Amygdala (tissue), 56 donors: ENCODE measurements at places on chromosomes 4 and X.

DNA sequence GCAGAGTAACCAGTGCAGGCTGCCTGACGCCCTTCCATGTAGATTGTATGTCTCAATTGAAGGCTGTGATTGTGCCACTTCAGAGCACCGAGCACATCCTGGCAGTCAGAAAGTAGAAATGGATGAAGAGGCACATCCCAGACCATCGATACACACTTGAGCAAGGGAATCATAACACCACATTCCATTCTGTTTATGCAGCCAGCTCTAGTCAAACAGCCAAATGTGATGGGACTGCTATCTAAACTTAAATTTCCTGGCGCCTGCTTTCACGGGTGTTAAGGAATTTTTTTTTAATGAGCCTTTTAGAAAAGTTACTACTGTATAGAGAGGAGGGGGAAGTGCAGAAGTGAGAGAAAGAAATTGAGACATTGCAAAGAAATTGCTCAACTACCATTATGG is 84.4 kb downstream of the PPARGC1A start:
- DNase-seq, result no peak

GRCh38 chr4:69322055-69322454 is 41.8 kb downstream of the UGT2B28 start:
- DNase-seq, result no peak

DNA sequence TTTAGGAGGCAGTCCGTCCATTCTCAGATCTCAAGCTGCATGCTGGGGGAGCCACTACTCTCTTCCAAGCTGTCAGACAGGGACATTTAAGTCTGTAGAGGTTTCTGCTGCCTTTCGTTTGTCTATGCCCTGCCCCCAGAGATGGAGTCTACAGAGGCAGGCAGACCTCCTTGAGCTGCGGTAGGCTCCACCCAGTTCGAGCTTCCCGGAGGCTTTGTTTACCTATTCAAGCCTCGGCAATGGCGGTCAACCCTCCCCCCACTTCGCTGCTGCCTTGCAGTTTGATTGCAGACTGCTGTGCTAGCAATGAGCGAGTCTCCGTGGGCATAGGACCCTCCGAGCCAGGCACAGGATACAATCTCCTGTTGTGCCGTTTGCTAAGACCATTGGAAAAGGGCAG is 10.7 kb upstream of the ADH5 start:
- no peak for DNase-seq

- DNase-seq, result no peak
Measured at GRCh38 chrX:49912086-49912485, 10.3 kb upstream of the CLCN5 start.

DNA sequence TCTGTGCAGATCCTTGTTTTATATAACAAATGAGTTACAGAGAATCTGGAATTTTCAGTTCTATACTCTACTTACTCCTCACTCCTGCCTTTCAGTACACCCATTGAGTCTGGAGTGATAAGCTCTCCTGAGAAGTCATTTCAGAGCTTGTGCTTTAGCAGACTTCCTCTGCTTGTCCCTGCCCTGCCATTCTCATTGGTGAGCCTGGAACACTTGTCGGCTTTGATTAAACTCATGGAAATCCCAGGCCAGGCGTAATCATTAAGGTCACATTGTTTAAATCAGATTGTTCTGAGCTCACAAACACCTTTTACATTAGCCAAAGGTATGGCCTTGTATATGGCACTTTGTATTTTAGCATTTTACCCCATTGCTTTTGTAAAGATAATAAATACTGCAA is 102.7 kb downstream of the CNKSR2 start:
- no peak for DNase-seq

DNA sequence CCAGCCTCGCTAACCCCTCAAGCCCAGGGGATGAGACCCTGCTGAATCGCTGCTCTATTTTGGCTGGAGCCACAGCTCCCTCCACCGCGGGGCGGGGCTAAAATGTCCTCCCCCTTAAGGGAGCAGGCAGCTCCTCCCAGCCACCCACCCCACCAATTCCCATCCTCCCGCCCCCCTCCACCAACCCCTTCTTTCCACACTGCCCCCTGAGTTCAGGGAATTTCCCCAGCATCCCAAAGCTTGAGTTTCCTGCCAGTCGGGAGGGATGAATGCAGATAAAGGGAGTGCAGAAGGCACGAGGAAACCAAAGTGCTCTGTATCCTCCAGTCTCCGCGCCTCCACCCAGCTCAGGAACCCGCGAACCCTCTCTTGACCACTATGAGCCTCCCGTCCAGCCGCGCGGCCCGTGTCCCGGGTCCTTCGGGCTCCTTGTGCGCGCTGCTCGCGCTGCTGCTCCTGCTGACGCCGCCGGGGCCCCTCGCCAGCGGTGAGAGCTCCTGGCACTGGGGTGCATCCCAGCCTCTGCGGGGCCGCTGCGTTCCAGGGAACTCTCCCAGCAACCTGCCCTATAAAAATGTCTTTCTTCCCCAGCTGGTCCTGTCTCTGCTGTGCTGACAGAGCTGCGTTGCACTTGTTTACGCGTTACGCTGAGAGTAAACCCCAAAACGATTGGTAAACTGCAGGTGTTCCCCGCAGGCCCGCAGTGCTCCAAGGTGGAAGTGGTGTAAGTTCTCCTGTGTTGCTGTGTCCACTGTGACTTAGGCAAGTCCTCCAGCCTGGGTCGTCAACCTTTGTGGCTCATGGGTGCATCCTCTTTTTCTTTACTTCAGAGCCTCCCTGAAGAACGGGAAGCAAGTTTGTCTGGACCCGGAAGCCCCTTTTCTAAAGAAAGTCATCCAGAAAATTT is at the start of gene CXCL6:
Gene CXCL6, plus strand, starts transcription at position 306 of the 907 bp plus-strand sequence. Its CDS starts 73 bp downstream, at position 379.
- no peak for DNase-seq

- no peak for DNase-seq
Measured at GRCh38 chr4:130099105-130099504, 1003.2 kb downstream of the C4orf33 start.

DNA sequence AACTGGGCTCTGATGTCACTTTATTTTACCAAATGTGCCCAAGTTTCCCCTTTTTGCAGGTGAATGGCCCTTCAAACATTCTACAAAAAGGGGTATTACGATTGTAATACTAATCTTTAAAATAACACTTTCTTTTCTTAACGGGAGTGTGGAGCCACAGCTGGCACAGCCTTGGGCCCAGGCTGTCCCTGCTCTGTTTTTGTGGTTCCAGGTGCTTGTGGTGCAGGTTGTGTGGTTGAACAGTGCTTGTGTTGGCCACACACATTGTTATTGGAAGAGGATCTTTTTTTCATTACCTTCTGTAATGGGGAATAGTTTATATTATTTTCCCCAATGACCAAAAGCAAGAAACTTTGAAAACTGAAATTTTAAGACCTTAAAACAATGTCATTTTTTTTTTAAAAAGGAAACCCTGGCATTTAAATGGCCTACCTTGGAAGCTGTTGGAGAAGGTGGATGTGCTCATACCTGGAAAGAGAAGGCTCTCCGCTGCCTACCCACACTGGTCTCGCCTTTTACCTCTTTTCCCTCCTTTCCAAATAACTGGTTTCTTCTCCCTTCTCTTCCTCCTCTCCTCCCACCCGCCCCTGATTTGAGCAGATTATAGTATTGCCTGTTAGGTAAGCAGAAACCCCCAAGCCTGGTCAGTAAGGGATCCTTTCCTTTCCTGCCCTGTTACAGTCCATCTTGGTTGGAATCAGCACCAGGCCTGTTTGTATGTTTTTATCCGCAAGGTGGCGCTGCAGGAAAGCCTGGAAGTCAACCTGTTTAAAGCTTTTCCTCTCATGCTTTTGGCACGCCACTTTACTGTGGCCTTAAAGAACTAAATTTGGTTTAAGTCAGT is 28.6 kb downstream of the HADH start:
- DNase-seq, result peak; percentile 78

DNA sequence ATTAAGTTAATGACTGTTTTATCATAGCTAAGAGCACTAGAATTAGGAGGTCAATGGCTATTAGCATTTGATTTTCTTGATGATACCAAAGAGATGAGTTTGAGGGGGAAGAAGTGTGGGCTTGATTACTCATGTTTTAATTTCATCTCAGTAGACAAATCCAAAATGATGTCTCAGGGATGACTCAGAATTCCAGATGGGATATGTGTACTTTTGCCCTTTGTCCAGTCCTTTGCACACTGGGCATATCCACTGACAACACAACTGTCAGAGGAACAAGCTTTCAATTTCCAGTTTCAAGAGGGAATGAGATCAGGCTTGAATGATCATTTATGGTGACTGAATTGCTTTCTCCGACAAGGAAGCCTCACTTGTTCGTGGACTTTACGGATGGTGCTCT is 325.3 kb upstream of the FTHL17 start:
- DNase-seq, result no peak

DNA sequence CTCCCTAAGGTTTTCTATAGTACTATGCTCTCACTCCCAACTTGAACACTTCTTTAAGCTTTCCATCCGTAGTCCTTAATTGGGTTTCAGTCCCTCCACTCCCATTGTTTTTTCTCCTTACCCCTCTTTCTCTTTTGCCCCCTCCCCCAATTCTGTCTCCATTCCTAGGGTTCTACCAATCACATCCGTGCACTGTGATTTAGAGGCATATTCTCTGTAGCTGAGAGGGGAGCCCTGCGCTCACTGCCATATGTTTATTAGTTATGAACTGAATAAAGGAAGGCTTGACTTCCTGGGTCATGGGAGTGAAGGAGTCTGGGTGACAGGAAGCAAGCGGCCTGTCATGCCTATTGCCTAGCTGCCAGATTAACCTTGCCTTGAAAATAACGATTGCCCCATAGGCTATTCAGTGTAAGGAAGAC is 471 bp downstream of the MCTS1 start:
- DNase-seq, result no peak

GRCh38 chr4:145320294-145320693 is 139.9 kb upstream of the OTUD4 start:
- no peak for DNase-seq

DNA sequence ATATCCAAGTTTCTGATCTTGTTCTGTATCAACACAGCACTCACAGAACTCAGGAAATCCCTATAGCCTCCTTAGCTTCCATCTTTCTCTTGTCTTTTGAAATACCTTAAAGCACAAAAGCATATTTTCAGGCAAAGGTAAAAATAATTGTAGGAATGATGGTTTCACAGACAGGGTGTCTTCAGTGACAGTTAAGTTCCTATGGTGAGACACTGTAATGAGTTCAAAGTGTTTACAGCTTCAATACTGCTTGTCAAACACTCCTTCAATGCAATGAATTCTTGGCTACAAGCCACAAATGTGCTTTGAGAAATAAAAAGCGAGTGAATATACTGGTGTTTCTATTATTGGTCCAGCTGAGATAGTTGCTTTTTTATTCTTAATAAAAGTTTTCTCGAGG is 466.0 kb downstream of the DMD start:
- DNase-seq, result no peak

- no peak for DNase-seq
Measured at GRCh38 chr4:70979445-70980008, 13.9 kb upstream of the DCK start.

- no peak for DNase-seq
Measured at GRCh38 chr4:148515248-148515647, 73.0 kb upstream of the NR3C2 start.

- no peak for DNase-seq
Measured at GRCh38 chr4:89899854-89900253, 5.2 kb downstream of the MMRN1 start.

GRCh38 chrX:48789366-48790220 is 3.2 kb downstream of the GATA1 start:
- DNase-seq, result no peak

DNA sequence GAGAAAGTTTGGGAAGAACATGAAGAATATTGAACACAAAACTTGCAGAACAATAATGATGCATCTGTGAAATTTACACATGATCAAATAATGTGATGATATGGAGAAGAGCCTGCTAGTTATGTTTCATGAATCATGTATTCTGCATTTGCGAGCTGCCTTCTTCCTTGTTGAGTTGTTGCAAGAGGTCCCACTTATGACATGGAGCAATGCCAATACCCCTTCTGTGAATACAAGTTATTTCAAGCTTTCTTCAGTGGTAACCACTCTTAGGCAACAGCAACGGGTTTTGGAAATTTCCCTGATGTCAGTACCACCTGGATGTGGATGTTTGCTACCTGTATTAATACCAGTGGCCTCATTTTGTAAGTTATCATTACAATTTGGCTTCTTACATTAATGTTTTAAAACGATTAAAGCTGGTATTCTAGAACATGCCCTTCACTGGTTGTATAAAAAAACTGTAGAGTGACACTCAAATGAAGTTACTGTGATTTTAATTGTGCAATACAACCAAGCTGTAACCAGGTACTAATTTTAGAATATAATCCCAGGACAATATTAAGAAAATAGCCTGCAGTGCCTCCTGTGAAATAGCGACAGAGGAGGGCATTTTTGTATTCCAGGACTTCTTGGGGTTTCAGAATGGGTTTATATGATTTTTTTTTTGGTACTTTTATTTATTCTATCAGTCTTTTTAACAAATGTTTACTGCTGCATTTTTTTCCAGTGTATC is 25.3 kb downstream of the IQCM start:
- DNase-seq, result no peak
